ENCODE measurements at places on chromosomes 1 and 21.

- DNase-seq, result no peak
Observed at GRCh38 chr1:231919239-231919885, 292.8 kb downstream of the DISC1 start.

- DNase-seq, result peak; percentile 74
Observed at GRCh38 chr1:112063781-112064728, 74.6 kb upstream of the KCND3 start.

GRCh38 chr1:27873671-27874384, 1.5 kb downstream of the THEMIS2 start:
- DNase-seq, result no peak

DNA sequence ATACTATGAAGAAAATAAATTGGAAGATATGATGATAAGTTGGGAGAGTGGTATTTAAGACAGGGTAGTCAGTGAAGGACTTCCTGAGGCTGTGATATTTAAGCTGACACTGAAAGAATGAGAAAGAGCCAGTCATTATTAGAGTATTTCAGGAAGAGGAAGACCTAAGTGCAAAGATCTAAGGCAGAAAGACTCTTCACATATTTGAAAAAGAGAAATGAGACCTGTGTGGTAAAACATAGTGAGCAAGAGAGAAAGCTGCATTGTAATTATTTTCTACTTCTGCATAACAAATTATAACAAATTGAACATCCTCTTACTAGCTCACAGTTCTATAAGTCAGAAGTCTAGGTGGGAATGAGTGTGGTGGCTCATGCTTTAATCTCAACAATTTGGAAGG, 34.6 kb upstream of the DOCK7 start:
- DNase-seq, result peak; percentile 82

GRCh38 chr1:226027538-226028217, 28.5 kb upstream of the SDE2 start:
- DNase-seq, result no peak

- peak; percentile 6 for DNase-seq
Observed at GRCh38 chr1:74767490-74767889, 34.5 kb downstream of the TYW3 start.

DNA sequence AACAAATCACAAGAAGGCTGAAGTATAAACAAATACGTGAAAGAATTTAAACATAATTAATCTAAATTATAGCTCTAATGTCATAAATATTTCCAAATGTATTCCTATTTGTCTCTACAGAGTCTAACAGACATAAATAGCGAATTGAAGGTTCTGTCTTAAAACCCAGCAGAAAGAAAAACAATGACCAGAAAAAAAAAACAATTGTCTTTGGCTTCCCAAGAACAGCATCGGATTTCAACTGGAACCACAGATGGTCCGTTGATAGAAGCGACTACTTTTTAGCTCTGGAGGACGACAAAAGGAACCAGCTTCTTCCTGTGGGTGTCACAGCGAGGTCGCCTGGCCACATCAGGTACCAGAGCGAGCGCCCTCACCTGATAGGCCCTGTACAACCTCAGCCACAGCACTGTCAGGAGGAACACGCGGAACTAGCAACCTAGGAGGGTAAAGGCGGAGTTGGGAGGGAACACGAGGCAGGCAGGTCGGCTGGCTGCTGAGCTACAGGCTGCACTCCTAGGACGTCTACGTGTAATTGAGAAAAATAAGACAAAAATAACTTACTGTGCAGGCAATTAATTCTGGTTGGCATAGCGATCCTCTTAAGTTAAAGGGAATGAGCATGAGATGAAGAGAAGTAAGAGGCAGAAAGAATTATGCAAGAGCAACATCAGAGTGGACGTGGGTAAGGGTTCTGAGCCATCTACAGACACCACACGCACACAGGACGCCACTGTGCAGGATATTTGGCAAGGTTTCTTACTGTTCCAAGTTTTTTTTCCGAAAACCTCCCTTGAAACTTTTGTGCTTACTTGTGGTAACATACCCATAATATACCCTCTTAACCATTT, 16.7 kb upstream of the PRDM15 start:
- peak; percentile 50 for DNase-seq

DNA sequence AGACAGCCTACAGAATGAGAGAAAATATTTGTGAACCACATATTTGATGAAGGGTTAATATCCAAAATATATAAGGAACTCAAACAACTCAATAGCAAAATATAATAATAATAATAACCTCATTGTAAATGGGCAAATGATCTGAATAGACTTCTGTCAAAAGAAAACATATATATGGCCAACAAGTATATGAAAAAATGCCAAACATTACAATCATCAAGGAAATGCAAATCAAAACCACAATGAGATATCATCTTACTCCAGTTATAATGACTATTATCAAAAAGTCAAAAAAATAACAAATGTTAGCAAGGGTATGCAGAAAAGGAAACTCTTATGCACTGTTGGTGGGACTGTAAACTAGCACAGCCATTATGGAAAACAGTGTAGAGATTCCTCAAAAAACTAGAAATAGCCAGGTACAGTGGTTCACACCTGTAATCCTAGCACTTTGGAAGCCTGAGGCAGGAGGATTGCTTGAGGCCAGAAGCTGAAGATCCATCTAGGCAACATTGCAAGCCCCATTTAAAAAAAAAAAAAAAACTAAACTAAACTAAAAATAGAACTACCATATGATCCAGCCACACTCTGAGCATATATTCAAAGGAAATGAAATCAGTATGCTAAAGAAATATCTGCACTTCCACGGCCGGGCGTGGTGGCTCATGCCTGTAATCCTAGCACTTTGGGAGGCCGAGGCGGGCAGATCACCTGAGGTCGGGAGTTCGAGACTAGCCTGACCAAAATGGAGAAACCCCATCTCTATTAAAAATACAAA, 17.3 kb upstream of the TRIM67 start:
- DNase-seq, result no peak

DNA sequence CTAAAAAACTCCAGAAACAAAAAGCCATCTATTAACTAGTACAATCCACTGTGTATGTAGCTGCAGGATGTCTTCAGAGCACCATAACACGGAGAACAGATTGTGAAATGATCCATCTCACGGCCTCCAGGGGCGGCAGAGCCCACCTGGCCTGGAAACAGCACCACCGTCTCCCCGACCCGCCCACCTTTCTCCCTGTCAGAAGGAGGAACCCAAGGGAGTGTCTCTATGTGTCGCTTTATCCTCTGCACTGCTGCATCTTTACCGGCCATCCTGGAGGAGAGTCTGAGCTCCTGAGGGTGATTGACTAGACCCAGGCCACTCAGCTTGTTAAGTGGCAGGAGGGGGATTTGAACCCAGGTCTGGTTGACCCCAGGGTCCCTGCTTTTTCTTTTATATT, 405.0 kb downstream of the MATN1 start:
- no peak for DNase-seq

DNA sequence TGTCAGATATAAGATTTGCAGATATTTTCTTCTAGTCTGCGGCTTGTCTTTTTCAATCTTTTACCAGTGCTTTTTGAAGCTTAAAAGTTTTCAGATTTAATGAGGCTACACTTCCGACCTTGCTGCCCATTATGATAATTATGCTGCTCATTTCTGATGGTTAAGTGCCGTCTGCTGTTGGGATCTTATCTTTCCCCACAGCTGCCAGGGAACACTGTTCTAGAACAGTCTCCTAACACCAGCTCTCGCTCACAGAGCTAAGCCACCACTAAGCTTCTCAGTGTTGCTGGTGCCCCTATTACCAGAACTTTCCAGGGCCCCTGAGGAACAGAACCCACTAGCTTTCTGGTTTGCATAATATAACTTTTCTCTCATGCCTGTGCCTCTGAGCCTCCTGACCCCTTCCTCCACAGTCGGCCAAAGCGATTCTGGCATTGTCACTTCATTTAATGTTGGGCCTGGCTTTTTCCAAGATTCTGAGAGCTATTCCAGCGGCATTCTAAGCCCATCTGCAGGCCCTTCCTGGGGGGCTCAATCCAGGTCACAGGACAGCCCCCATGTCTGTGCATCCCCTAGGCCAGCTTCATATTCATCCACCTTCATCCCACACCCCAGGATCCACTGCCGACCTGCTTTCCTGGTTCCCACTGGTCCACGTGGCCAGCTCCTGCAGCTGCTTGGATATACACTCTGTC, 237.0 kb downstream of the PTPRU start:
- no peak for DNase-seq

- DNase-seq, result no peak
Observed at GRCh38 chr1:234542211-234542850, 63.4 kb upstream of the TARBP1 start.

DNA sequence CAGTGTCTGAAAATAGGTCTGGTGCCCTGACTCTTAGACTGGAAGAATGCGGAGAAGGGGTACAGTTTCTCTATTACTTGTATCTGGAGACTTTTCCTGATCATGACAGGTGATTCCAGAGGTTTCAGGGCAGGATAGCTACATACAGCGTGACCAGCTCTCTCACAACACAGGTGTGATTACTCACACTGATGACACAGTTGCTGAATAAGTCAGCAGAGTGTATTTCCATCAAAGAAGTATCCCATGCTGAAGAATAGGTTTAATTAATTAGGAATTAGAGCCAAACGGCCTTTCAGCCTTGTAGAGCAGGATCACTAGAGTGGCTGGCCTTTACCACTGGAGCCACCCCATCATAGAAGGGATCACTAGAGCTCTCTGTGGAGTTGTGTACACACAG, 298.6 kb downstream of the LMX1A start:
- no peak for DNase-seq

DNA sequence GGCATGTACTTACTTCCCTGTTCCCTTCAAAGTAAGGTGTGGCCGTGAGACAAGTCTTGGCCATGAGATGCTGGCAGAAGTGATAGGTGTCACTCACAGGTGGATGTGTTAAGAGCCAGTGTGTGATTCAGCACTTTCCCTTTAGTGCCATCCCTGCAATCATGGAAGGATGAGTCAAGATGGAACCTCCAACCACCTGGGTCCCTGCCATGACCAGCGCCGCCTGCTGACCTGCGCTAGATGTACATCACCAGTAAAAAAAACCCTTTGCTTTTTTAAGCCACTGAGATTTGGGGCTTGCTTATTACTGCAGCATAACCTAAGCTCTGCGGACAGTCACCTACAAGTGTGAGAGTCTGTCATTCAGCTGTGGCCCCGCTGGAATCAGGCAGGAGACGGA, 71.7 kb downstream of the TOMM20 start:
- DNase-seq, result no peak

GRCh38 chr1:56436912-56437417, 142.4 kb downstream of the PLPP3 start:
- no peak for DNase-seq

DNA sequence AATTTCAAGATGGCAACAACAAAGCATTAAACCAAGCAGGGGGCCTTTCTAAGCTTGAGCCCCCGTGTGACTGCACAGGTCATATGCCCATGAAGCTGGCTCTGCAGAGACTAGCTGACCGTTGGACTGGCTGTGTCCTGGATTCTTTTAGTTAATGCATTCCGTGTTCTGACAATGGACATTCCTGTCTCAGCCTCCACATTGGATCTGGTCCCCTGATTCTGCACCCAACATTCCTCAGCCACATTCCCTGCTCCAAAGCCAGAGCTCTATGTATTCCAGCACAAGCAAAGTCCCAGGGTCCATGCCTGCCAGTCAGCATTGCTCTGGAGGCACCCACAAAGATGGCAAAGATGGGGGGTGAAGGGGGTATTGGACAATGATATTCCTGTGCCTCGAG, 5.1 kb upstream of the NAV1 start:
- no peak for DNase-seq

DNA sequence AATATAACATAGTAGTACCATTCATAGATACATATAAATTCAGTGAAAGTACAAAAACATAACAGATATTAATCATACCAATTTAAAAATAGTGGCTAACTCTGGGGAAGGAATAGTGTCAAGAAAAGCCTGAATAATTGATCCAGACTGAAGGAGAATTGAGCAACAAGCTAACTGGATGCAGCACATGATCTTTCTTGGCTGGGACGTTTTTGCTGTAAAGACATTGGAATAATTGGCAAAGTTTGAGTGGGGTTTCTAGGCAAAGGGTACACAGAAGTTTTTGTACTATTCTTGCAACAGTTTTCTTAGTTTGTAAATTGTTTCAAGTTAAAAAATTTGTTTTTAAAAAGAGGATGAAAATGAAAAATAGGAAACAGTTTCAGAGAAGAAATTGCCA, 2.6 kb upstream of the SH3GLB1 start:
- no peak for DNase-seq

DNA sequence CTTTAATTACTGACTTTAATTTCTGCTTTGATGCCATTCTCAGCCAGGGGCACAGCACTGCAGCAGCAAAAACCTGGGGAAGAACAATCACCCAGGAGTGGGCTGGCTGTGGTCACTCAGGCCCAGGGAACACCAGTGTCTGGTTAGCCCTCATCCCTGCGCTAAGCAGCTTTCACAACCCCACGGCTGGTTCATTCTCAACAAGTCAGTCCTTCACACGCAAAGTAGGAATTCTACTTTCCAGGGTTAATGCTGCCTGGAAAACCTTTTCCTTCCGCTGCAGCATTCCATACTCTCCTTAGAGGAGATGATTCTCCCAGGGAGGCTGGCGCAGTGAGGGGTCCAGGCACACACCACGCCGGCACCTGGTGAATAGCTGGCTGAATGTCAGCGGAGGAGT, 24.3 kb upstream of the KCNE1 start:
- no peak for DNase-seq

DNA sequence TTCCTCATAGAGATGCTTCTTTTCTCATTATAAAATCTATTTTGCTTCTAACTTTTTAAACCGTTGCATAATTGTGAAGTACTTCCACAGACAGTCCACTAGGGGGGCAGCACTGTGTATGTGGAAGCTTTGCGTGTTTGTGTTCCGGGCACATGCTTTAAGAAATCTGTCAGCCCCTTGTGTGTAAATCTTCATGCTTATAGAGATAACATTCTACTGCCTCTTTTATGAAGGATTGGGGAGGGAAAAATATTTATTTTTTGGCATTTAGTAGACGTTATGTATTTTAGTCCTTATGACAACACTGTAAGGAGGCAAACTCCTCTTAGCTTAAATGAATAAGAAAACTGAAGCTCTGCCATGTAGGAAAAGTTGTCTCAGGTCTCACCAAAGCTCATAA, 157.3 kb upstream of the PTGFR start:
- peak; percentile 11 for DNase-seq

- DNase-seq, result no peak
Observed at GRCh38 chr1:35535243-35535642, 22.0 kb downstream of the KIAA0319L start.

DNA sequence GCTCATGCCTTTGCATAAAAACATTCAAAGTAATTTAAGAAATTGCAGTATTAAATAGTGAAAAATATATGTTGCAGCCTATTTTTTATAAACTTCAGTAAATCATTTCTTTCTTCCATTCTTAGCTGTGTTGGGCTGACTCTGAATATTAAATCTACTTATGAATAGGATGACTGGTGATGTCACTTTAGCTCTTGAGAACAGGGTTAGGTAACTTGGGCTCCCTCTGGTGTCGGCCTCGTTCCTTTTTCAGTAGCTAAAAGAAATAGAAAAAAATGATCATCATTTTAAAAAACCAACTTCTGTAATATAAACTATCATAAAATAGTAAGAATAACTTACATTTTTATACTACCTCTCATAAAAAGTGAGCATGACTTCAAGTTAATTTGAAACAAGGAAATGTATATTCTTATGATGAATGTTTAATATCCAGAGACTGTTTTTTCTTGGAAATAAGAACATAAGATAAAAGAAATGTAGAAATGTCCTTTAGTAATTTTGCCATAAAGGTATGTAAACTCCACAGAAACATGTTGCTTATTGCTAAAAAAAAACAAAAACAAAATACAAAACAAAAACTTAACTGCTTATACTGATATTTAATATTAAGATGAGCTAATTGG, 26.8 kb upstream of the NCAM2 start:
- peak; percentile 59 for DNase-seq
